Amniotic epithelial cell (primary cell): ENCODE measurements at places on chromosomes 6 and 20.

GRCh38 chr6:112245511-112246203 lies 8.7 kb downstream of the LAMA4 start:
- DNase-seq = no peak

- no peak for DNase-seq
Measured at GRCh38 chr6:43772681-43773049, 2.7 kb downstream of the VEGFA start.

DNA sequence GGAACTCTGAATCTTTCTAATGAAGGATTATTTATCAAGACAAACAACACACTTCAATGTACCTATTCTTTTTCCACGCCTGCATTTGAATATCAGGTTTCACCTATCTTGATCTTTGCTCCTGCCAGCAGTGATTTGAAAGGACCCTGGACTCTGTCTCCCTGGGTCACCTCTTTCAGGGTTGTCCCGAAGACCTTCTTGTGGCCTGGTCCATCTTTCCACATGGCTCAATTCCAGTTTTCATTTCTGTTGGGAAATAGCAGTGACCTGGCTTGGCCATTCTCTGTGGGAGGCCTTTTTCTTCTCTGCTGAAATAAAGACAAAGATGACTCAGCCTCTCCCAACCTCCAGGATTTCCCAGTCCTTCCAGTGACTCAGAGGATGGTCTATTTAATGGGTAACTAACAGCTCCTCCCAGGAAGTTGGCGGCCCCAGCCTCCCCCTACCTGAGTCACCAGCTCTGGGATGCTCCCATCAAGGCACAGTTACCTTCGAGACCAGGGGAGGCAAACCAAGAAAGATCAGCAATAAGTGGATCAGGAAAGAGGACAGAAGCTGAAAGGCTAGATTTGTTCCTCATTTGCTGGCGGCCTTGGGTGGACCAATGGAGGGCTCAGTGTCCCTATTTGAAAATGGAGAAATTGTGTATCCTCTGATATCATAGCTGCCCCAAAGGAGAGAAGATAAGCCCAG lies 120.2 kb upstream of the RNF24 start:
- DNase-seq = peak; percentile 99

DNA sequence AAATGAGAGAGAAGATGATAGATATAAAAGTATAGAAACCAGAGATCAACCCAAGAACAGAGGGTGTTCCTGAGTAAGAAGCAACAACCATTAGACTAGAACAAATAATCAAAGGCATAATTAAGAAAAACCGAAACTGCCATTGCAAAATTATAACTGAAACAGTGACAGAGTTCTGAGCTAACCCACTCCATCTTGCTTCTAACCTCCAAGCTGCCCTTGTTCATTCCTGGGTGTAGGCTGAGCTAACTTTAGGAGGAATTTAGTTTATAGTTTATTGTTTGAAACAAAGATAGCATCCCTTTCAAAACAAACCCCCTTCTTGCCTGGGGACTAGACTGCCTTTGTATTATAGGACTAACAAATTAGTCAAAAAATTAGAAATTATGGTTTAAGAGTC lies 56.1 kb upstream of the PRND start:
- no peak for DNase-seq

GRCh38 chr20:43511879-43512278 lies 4.4 kb downstream of the L3MBTL1 start:
- no peak for DNase-seq
